ENCODE measurements at places on chromosomes 11 and 22.
A peak's percentile ranks its signal among the peaks of the same experiment; 100 is the strongest.

- DNase-seq: no peak
These were observed 7.0 kb downstream of the ISX start for GRCh38 chr22:35072925-35073324.

- DNase-seq: peak; percentile 82
These were observed 13.1 kb downstream of the EEF1G start for GRCh38 chr11:62560566-62561103.

GRCh38 chr22:42601879-42602465 lies 12.7 kb downstream of the POLDIP3 start:
- no peak for DNase-seq

DNA sequence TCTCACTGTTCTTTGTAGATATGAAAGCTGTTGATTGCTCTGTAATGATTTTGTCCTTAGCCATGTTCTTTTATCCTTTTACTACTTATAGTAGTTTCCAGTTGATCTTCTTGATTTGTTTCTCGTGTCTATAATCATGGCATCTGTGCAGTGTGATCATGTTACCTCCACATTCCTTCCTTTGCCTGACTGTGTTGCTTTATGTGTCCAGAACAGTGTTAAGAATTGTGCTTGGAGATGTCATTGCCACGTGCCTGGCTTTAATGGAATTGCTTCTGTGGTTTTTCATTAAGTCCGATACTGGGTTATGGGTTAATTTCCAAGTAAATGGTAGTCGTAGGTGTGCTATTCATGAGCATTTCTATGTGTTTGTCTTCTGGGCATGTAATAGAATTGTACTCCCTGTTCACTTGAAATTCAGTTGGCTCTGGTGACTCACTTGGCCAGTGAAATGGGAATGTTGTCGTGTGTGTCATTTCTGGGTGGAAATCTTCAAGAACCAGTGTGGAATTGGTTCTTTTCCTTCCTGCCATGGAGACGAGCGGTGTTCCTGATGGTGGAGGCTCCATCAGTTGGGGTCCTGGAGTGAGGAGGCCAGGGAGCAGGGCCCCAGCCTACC lies 6.8 kb downstream of the GTSE1 start:
- DNase-seq: no peak

GRCh38 chr22:46072981-46073682 lies 77.2 kb upstream of the PPARA start:
- DNase-seq: peak; percentile 12

GRCh38 chr22:32411829-32412592 lies at the start of gene RTCB:
TSS of gene RTCB (minus strand) at chr22:32412247. CDS start at chr22:32412156, 91 bp downstream.
- DNase-seq: peak; percentile 88

DNA sequence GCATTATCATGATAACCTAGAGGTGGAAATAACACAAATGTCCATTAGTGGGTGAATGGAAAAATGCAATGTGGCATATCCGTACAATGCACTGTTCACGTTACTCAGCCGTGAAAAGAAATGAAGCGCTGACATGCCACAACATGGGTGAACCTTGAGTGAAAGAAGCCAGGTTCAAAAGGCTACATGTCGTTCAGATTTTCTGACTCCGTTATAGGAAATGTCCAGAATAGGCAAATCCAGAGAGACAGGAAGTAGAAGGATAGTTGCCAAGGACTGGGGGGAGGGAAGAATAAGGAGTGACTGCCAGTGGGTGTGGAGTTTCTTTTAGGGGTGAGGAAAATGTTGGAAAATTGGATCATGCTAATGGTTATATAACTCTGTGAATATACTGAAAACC lies 133.8 kb downstream of the ATXN10 start:
- DNase-seq: no peak

- no peak for DNase-seq
These were observed 34.1 kb upstream of the PARVB start for GRCh38 chr22:43990044-43990443.

DNA sequence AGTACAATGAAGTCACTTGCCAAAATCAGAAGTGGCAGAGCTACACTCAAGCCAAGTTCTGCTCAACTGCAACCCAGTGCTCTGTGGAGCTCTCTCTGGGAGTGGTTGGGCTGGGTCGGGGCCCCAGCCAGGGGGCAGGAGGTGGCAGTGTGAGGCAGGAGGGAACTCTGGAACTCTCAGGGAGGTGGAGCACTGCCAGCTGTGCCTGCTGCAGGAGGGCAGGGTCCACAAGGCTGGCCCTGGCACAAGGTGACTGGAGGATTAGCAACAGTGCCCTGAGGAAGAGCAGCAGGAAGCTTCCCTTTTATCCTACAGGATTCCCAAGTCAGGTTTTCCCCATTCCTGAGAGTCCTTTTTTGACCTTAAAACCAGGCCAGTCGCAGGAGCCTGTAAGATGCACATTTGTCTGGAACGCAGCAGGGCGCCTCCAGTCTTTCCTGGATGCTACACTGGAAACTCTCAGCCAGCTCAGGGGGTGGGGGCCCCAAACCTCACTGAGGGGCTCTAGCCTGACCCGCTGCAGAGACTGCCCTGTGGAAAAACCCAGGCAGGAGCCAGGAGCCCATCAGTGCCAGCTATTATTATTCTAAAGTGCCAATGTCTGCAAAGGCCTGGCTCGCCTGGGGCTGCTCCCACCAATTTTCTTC lies 31.8 kb downstream of the DKK3 start:
- no peak for DNase-seq

DNA sequence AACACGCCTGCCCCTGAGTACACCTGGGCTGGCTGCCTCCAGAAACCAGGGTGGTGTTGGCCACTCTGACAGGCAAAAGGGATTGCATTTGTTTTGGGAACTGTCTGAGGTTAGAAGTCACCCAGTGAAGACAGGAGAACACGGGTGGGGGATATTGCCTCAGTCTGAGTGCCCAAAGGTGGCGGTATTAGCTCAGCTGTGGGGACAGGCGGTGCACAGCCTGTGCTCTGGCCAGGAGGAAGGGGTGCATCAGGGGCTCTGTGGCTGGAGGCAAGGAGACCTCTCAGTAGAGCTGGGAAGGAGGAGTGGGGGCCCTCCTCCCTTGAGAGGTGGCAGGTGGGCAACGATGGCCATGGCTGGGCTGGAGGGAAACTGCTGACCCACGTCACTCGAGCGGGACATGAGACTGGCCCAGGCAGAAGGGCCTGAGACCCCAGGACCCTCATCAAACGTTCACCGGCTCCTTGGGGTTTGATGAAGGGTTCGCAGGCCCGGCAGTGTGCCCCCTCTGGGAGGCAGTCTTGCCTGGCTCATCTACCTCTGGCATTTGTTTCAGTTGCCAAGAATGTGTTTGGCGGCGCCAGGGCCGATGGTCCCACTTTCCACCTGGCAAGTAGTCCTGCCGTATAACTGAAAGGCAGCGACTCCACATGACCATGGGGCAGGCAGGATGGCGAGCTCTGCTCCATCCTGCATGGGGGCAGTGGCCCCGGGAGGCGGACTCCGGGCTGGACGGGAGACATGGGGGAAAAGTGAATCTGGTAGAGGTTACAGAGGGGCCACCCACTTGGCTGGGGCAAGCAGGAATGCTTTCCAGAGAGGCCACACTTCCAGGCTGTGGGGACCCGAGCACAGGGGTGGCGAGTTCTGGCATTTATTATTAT lies 52.8 kb upstream of the SMIM38 start:
- no peak for DNase-seq

DNA sequence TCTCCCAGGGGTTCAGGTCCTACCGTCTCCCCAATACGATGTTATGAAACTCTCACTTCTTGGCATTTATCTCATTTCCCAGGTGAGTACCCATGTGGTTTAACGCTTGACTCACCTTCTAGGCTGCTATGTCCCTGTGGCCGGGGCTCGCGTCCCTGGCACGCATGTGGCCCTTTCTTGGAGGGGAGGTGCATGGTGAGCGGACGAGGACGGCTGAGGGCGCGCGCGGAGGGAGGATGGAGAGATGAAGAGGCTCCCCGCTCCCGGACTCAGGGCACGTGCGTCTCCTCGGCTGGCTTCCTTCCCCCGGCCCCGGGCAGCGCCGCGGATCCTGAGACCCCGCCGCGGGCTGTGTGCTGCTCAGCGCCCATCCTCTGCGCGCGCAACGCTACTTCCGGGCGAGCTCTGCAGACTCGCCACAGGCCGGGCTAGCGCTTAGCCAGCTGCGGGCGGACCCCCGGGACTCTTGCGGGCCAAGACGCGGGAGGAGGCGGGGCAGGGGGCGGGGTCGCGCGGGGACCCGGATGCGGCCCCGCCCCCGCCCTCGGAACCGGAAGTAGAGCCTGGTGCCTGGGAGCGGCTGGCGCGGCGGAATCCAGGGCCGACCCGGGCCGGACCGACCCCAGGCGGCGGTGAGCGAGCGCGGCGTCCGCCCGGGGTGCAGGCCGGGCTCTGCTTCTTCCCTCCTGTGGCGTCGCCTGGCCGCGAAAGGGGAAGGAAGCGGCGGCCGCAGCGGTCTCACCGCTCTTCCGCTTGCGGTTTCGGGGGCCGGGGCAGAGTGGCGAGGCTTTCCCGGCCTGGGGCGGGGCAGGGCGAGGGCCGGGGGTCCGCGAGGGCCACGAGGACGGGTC lies at the start of gene CTTN:
Gene CTTN, plus strand, starts transcription at position 547 of the 851 bp plus-strand sequence. CDS start 8,769 bp downstream, outside the sequence.
- DNase-seq: peak; percentile 54

GRCh38 chr11:116082256-116082655 lies 578.0 kb upstream of the CADM1 start:
- DNase-seq: no peak

- DNase-seq: no peak
These were observed 37.1 kb downstream of the ST3GAL4 start for GRCh38 chr11:126392633-126393013.

- DNase-seq: no peak
These were observed 591.3 kb downstream of the LRRC4C start for GRCh38 chr11:40867991-40868632.

DNA sequence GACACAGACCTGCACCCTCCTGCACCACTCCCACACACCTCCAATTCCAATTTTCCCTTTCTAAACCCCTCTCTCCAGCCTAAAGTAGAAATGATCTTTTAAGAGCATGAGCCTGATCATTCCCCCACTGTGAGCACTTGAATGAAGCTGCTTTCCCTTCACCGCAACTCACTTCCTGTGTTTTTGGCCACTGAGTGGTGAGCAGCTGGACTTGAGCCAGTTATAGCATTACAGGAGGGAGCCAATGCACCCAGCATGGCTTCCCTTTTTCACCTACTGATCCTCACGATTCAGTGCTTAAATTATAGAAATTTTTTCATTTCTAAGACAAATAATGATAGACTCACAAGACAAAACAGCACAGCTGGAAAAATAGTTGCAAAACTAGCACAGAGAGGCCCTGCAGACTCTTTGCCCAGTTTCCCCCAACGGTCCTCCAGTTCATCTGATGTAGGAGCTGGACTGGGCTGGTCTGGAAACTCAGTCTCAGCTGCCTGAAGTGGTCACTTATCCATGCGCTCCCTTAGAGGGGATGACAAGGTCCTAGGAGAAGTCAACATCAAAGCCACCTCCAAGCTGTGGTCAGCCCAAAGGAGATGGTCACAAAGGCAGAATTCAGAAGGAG lies 9.7 kb upstream of the APOL4 start:
- peak; percentile 47 for DNase-seq

GRCh38 chr11:46912526-46913150 lies 5.7 kb downstream of the LRP4 start:
- DNase-seq: no peak

- peak; percentile 73 for DNase-seq
These were observed 1.7 kb upstream of the SCO2 start for GRCh38 chr22:50526834-50527801.

GRCh38 chr11:2778630-2779498 lies 79.1 kb upstream of the KCNQ1OT1 start:
- no peak for DNase-seq

DNA sequence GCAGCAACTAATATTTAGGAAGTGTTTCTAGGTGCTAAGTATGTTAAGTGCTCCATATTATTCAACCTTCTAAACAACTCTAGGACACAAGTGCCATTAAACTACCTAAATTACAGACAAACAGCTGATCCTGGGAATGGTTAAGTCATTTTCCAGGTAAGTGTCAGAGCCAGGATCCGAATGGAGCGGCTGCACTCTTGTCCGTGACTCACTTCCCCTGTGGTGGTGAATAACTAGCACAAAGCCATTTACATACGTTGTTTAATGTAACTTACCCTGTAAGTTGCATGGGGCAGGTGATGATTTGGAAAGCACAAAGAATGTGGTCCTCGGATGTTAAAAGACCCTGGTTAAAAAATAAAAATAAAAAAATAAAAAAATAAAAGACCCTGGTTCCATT lies 8.8 kb upstream of the PRG2 start:
- no peak for DNase-seq

DNA sequence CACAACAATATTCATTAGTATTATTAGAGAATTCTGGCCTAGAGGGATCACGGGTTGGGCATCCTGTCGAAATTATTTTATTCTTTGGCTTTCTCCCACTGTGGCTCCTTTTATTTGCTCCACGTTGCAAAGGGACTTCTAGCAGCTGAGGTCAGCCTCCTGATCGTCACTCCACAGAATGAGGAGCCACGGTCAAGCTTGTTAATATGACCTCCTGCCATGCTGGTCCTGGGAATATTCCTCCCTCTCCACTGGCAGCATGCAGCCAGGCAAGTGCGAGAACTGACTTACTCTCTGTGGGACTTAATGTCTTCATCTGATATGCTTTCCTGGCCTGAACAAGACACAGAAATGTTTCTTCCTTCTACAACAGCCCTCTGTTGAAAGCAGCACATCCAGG lies 20.9 kb downstream of the POU2AF3 start:
- DNase-seq: no peak

DNA sequence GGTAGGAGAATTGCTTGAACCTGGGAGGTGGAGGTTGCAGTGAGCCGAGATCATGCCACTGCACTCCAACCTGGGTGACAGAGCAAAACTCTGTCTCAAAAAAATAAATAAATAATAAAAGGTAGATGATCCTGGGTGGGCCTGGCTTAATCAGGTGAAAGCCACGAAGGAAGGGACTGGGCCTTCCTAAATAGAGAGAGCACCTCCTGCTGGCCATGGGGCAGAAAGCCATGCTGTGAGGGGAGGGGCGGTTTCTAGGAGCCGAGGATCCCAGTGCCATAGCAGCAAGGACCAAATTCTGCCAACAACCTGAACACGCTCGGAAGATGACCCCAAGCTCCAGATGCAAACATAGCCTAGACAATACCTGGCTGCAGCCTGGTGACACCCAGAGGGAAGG lies 24.5 kb upstream of the DGKZ start:
- DNase-seq: no peak

GRCh38 chr11:65899356-65900124 lies 648 bp downstream of the FOSL1 start:
- DNase-seq: peak; percentile 80

DNA sequence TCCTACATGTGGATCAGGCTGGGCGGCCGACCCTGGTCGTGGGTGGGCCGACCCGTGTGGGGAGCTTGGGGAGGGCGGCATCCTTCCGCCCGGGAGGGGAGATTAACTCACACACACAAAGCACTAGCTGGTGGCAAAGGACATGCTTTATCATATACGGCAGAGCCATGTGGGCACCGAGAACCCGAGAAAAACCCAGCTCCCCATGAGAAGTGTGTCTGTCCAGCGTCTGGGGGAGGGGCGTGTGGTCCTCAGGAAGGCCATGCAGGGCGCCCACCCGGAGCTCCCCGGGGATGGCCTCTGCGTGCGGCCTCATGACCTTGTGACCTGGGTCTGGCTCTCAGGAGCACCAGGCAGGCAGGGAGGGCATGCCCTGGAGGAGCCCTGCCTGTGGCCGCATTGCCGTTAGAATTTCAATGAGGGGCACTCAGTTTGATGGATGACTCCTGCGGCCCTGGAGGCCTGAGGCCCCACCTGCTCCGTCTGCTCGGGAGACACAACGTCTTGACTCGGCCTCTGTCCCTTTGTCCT lies 39.4 kb upstream of the TOLLIP start:
- DNase-seq: no peak

GRCh38 chr11:86695373-86695772 lies 23.0 kb upstream of the ME3 start:
- no peak for DNase-seq
